Stimulated activated effector memory CD8-positive, alpha-beta T cell treated with anti-CD3 and anti-CD28 coated beads, Interleukin-12 subunit alpha, Interleukin-12 subunit beta, amount 100 ng/mL, for 72 hours (primary cell): ENCODE measurements at places on chromosomes 16 and 17.

DNA sequence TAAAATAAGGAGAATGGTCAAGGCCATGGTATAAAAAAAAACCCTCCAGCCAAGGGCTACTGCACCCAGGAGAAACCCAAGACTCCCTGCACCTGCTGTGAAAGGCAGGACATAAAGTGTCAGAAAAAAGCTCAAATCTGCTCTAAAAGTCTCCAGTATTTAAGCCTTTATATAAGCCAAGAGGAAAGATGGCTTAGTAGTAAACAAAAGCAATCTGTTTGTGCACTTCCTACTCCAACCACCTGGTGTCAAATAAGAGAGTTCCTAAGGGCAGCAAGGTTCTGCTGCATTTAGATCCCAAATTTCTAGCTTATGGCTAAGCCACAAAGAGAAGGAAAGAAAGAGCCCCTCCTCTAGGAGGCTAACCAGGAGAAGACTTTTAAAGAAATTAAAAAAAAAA lies 20.6 kb downstream of the ACSM1 start:
- no peak for DNase-seq

- DNase-seq, result no peak
These were observed 1.4 kb upstream of the SUPT4H1 start for GRCh38 chr17:58353389-58353825.

DNA sequence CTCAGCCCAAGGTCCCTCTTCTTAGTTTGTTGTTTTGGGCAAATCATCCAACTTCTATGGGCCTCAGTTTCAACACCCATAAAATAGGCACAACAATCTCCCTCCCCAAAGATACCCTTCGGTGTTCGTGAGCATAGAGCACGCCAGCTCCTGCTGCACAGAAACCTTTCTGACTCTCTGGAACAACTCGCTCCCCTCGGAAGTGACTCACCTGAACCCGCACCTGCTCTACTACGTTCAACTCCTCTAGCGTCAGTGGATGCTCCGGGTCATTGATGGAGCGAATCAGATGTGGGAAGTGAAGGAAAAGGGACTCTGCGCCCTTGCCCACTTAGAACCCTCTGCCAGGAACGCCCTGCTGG lies 445 bp downstream of the CIAO2B start:
- DNase-seq, result no peak

DNA sequence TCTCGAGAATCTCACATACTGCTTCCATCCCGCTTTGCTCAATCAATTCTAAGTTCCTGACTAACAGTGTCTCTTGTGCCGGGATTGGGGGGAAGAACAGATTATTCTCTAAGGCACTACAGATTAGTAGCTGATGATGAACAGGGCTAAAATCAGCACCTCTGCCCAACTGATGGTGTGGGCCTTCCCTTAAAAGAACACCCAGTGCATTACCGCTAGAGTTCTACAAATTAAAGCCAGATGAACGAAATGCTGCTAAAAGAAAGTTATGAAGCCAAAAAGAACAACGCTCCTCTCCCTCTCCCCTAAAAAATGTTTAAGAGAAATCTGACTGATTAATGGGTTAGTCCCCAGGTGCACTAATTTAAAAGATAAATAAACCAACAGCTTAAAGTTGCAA lies 4.4 kb downstream of the CDC27 start:
- DNase-seq, result no peak

- no peak for DNase-seq
These were observed 599.4 kb upstream of the CDH5 start for GRCh38 chr16:65767125-65767524.

DNA sequence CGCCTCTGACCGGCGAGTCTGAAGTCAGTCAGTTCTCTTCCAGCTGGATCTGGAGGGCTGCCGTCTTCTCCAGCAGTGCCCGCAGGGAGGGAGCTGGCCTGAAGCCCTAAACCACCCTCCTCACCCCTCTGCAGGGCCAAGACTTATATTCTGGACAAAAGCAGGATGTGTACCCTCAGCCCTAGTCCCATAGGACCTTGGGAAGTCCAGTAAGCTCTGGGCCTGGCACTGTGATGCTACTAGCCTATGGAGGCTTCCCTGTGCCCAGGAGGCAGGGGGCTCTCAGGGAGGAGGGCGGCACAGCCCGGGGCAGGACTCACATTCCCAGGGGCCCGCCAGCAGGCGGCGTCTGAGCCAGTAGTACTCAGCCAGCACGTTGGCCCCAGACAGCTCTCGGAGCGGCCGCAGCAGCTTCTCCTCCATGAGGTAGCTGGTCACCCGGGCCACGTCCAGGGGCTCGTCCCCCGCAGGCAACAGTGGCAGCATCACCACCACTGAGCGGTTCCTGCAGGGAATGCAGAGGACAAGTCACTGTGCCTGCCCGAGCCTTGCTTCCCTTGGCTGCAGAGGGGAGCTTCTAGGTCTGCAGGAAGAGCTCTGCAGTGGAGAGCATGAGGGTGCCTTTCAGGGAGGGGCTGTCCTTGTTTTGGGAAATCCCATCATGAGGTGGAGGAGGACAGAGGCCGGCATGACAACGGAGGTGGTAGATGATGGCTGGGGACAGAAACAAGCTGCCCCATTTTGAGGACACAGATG lies 41.7 kb downstream of the RMI2 start:
- DNase-seq, result no peak

DNA sequence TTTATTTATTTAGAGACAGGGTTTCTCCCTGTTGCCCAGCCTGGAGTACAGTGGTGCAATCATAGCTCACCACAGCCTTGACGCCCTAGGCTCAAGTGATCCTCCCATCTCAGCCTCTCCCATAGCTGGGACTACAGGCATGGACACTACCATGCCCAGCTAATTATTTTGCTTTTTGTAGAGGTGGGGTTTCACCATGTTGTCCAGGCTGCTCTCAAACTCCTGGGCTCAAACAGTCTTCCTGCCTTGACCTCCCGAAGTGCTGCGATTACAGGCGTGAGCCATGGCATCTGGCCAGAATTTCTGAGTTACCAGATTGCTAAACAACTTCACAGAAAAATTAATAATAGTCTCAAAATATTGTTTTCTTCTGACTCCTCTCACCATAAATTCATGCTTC lies 21.7 kb downstream of the MOSMO start:
- no peak for DNase-seq

GRCh38 chr17:74097450-74098135 lies 105.9 kb upstream of the RPL38 start:
- DNase-seq, result no peak

DNA sequence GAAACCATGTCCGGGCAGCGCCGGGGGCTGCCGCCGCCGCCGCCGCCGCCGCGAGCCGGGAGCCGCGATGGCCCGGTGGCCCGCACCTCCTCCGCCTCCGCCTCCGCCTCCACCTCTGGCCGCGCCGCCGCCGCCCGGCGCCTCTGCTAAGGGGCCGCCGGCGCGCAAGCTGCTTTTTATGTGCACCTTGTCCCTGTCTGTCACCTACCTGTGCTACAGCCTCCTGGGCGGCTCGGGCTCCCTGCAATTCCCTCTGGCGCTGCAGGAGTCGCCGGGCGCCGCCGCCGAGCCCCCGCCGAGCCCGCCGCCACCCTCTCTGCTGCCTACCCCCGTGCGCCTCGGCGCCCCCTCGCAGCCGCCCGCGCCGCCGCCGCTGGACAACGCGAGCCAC lies 587 bp downstream of the HS3ST4 start:
- no peak for DNase-seq

DNA sequence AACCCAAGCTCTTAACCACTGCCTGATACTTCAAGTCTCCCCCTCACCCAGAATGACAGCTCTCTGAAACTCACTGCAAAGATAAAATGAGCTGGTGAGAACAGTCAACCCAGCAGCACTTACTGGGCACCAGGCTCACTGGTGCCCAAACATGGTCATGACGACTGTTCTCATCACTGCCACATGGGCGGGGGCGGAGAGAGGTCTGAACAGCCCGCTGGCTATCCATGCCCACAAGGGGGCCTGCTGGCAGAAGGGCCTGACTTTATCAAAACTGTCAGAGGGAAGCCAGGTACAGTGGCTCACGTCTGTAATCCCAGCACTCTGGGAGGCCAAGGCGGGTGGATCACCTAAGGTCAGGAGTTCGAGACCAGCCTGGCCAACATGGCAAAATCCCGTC lies 4.0 kb downstream of the MYBBP1A start:
- no peak for DNase-seq

DNA sequence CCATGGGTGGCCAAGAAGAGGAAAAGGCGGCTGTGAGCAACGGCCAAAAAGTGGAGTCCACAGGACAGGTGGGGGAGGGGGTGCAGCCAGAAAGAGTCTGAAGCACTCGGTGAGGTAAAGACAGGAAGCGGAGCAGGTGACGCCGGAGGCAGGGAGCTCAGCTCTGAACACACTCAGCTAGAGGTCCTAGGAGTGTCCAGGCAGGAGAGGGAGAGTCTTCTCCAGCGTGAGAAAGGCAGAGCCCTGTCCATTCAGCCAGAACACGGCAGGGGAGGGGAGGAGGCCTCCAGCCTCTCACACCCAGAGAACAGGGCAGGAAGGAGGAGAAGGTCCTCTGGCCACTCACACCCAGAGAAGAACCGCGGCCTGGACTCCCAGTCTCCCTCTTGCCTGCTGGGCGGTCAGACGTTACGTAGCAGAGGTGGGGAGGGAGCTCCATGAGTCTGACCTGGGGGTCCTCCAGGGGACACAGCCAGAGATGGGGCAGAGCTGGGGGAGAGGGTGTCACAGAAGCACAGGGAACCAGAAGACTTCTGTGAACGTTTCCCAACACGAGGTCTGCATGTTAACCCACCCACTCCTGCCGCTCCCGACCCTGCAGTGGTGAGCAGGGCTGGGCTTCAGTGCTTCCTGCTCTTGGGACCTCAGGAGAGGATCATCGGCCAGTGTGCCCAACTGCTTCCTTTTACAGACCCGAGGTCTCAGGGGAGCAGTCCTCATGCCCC lies 89.2 kb downstream of the ABR start:
- no peak for DNase-seq

GRCh38 chr16:59330019-59330670 lies 596.0 kb upstream of the GOT2 start:
- no peak for DNase-seq

DNA sequence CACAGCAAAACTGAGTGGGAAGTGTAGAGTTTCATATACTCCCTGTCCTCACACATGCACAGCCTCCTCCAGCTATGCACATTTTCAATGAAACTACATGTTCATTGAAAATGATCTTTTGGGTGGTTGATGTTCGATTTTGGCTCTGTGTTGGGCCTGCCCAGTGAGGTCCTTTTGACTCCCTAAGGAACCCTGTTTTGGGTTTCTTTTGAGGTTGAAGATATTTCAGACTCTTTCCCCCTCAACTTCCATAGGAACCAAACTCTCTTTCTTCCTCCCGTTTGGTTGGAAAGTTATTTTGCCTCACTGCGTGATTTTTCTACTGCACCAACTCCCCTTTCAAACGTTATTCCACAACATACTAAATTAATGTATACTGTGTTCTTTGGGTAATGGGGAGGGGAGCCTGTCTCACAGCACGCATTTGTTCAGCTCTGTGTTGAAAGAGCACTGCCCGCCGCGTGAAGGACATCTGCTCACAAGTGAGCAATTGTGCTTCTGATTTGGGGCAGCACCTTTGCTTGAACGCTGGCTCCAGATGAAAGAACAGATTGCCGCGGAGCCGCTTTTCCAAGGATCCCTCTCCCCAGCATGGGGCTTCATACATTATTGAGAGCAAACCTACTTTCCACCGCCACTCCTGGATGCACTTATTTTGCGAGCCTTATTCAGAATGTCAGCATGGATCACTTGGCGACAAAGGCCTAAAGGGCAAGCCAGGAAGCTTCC lies 385.9 kb downstream of the WWOX start:
- DNase-seq, result no peak

GRCh38 chr17:64614266-64615027 lies 47.7 kb downstream of the SMURF2 start:
- no peak for DNase-seq

GRCh38 chr17:21548236-21548635 lies 144.1 kb upstream of the KCNJ18 start:
- no peak for DNase-seq

- no peak for DNase-seq
These were observed 93.9 kb downstream of the MSI2 start for GRCh38 chr17:57350266-57350665.
